ENCODE measurements at places on chromosomes 6 and 20. TPM values are rescaled to one million over a fixed set of nuclear protein-coding genes. Genes with fewer than 3 reads are reported as not detected.

NNAT gene
- 0.78 TPM for total RNA-seq

CGA gene
- total RNA-seq: not detected

AVP gene
- not detected for total RNA-seq

IL17F gene
- not detected for total RNA-seq

PI3 gene
- total RNA-seq: not detected

DNA sequence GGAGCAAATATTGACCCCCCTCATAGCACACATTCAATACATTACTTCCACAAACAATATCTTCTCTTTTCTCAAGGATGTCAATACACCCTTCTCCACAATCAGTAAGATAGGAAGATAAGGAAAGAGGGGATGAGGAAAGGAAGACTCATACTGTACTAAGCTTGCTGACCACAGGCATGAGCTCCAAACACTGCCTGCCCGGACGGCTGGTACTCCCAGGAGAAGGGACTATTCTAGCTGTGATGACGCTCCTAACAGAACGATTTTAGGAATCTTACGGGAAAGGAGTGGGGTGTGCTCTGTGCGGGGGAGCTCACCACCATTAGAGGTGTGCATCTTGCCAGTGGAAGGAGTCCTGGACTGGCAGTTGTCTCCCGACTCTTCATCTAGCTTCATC, 3.9 kb upstream of the CCN6 start:
- no peak overlapping the region for H3K27ac ChIP-seq
- no peak for DNase-seq
- no peaks in the 10 kb centered on the region for H3K36me3 ChIP-seq

Data from right atrium auricular region (tissue), 2 donors.